ENCODE measurements at places on chromosomes 13 and 19.

GRCh38 chr19:7562646-7563393, 27.3 kb downstream of the PNPLA6 start:
- H3K36me3 ChIP-seq: no peaks in the 10 kb centered on the region
- DNase-seq: no peak
- no peaks in the 10 kb centered on the region for H3K4me1 ChIP-seq
- H3K4me3 ChIP-seq: no peak overlapping the region
- H3K27me3 ChIP-seq: no peaks in the 10 kb centered on the region
- no peak overlapping the region for H3K27ac ChIP-seq

GRCh38 chr13:44379885-44380284, 6.3 kb downstream of the SERP2 start:
- no peaks in the 10 kb centered on the region for H3K27me3 ChIP-seq
- DNase-seq: peak; percentile 48
- H3K4me3 ChIP-seq: no peak overlapping the region
- no peaks in the 10 kb centered on the region for H3K36me3 ChIP-seq
- H3K4me1 ChIP-seq: peaks cover 12% of the 10 kb centered on the region
- H3K27ac ChIP-seq: peak overlapping the region; percentile 85

DNA sequence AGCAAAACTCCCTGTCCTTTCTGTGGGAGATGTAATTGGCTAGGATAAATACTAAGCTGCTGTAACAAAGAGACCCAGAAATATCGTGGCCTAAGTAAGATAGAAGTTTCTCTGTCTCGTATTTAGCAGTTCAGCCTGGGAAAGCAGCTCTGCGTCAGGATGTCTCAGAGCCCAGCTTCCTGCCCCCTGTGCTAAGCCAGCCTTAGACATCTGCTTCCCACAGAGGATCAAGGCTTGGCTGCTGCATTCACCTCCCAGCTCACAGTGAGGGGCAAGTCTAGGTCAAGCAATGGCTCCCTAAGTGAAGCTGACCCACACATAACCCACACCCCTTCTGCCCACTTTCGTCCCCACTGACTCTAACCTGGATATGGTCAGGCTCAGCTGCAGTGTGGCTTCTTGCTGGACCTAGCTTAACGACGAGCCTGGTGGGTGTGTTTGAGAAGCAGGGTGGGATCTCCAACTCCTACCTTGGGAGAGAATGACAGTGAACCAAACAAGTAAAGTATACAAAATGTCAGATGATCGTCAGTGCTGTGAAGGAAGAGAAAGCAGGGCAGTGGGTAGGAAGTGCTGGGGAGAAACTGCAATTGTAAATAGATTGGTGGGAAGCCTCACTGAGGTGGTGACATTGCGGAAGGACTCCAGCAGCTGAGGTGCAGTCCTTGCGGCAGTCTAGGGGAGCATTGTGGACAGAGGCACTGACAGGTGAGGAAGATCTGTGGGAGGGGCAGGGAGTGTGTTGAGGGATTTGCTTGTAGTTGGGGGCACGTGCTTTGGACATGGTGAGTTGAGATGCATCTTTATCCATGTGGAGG, 82.9 kb downstream of the TNFRSF19 start:
- no peaks in the 10 kb centered on the region for H3K36me3 ChIP-seq
- H3K27ac ChIP-seq: no peak overlapping the region
- H3K4me1 ChIP-seq: peaks cover 17% of the 10 kb centered on the region
- no peak for DNase-seq

DNA sequence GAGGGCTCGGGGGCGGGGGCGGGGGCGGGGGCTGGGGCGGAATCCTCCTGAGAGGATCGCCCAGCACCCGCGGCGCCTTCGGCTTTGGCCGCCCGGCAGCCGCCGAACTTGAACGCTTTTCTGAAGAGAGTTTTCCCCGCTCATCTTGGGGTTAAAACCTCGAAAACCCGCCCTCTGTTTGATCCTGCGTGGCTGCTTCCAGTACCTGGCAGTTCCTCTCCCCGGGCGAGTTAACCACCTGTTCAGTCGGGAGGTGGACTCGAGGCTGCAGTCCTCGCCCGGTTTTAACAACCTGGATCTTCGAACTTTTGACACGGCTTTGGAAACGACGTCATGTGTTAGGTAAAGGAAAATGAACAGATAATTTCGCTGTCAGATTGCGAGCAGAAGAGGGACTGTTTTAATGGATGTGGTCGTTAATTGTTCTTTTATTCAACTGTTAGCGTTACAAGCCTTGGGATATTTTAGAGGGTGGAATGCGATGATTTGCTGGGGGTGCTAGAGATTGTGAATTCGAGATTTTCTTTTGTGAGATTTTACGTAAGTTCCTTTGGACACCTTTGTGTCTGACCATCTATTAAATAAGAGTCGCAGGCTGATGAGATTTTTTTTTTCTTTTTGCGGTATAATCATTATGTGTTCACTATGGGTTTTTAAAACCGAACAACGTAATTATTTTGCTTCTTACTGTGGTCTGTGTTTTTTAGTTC, 1.0 kb downstream of the FNDC3A start:
- H3K36me3 ChIP-seq: no peaks in the 10 kb centered on the region
- peak overlapping the region; percentile 64 for H3K4me3 ChIP-seq
- peak; percentile 90 for DNase-seq

DNA sequence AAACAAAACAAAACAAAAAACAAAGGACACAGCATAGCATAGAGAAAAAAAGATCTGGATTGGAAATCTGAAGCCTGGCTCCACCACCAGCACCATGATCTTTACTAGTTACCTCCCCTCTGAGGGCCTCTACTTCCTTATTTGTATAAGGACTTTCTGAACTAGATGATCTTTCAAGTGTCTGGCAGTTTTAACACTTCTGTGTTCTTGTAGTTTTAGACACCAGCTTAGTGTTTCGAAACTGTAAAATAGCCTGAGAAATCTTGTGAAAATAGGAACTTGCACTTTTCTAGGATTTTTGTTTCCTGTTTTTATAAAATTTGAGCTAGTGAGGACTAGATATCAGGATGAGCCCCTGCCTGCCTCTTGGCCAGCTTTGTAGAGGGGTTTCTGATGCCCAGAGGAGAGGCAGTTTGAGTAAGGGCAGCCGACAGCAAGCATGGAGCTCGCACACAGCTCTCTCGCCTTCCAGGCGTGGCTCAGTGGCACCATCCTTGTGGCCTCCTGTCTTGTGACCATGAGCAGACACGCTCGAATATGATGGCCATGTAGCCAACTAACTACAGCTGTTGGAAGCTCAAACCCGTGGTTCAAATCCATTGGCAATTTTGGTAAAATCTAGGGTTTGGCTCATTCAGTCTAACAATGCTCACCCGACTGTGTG, 319.0 kb downstream of the KCNRG start:
- H3K36me3 ChIP-seq: no peaks in the 10 kb centered on the region
- H3K4me3 ChIP-seq: no peak overlapping the region
- H3K27me3 ChIP-seq: no peaks in the 10 kb centered on the region
- peaks cover 14% of the 10 kb centered on the region for H3K4me1 ChIP-seq
- DNase-seq: peak; percentile 30

DNA sequence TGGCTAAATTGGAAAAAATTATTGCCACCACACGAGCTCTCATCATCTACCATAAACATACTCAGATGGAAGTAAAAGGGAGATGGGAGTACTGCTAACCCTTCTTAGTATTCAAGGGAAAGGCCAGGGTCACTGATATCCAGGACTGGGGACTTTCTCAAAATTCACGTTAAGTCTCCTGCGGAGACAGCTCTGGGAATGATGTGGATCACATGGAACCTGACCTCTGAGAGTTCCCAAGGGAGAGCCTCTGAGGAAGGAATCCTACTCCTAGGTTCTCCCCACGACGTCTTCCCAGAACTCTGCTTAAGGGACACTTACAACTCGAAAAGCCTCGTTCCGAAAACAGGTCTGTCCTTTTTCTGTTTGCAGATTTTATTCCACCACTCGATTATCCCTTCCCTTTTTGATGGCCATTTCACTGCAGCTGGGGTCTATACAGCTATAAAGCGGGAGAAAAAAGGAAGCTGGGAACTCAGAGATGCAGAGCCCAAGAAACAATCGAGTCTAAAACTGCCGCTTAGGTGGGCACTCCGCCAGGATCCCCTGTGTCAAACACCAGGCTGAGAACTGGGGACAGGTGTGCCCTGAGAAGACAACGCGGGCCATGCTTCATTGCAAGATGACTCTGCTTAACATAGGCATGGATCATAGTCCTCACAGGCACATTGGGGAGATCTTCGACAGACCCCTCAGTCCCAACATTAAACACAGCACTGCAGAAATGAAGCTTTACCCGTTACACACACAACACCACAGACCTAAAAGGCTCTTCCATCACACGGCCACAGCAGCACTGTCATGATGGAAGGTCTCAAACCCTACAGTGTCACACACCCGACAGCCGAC, 823 bp upstream of the ZNF567 start:
- peaks cover 12% of the 10 kb centered on the region for H3K4me1 ChIP-seq
- H3K36me3 ChIP-seq: peaks cover 2% of the 10 kb centered on the region
- H3K27ac ChIP-seq: peak overlapping the region; percentile 14
- peak overlapping the region; percentile 68 for H3K4me3 ChIP-seq
- H3K27me3 ChIP-seq: no peaks in the 10 kb centered on the region
- DNase-seq: peak; percentile 13

DNA sequence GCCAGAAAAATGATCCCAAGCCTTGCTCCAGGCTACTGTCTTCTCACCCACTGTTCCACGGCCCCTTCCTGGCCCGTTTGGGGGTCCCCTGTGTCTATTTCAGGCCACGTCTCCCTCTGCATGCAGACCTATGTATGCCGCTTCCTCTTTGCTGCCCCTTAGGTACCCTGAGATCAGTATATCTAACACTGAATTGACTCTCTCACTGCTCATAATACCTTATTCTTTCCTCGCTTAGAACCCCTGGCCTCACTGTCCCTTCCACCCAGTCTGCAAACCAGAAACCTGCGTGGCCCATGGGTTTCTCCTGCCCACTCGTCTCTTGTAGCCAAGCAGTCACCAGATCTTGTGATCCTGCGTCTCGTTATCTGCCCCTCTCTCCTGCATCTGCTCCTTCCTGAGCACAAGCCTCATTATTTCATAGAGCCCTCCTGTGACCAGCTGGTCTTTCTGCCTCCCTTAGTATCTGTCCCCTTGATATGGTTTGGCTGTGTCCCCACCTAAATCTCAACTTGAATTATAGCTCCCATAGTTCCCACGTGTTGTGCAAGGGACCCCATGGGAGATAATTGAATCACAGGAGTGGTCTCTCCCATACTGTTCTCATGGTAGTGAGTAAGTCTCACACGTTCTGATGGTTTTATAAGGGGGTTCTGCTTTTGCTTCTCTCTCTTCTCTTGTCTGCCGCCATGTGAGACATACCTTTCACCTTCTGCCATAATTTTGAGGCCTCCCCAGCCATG, 109.0 kb upstream of the RNF113B start:
- H3K36me3 ChIP-seq: no peaks in the 10 kb centered on the region
- no peaks in the 10 kb centered on the region for H3K4me1 ChIP-seq
- DNase-seq: no peak
- no peak overlapping the region for H3K4me3 ChIP-seq
- H3K27me3 ChIP-seq: no peaks in the 10 kb centered on the region
- no peak overlapping the region for H3K27ac ChIP-seq

DNA sequence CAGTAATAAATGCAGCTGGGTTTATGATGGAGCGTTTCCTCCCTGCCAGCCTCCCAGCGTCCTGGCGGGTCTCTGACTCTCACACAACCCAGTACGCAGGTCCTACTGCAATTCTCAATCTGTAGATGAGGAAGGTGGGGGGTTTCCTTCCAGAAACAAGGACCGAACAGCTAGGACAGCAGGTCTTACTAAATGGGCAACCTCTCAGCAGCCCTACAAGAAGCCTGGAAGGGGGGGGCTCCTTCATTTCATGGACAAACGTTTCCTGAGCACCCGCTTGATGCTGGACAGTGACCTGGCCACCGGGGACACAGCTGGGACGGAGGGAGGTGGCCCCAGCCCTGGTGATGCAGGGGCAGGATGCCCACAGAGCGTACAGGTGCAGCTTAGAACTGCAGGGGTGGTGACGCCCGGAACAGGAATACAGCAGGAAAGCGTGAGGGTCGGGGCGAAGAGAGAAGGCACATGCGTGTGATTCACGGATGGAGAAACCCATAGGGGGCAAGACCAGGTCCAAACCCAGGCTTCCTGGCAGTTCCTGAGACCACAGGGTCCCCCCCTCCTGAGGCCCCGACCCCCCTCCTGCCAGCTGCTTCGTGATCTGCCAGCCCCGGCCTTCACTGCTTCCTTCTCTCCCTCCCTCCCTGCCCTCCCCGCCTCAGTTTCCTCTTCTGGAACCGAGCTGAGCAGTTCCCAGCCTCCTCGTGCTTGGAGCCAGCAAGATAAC, 732 bp upstream of the C2CD4C start:
- H3K27ac ChIP-seq: no peak overlapping the region
- H3K4me1 ChIP-seq: peaks cover 7% of the 10 kb centered on the region
- DNase-seq: no peak
- H3K36me3 ChIP-seq: no peaks in the 10 kb centered on the region
- H3K27me3 ChIP-seq: peaks cover 12% of the 10 kb centered on the region

- no peak overlapping the region for H3K4me3 ChIP-seq
- no peaks in the 10 kb centered on the region for H3K27me3 ChIP-seq
- H3K36me3 ChIP-seq: no peaks in the 10 kb centered on the region
- H3K4me1 ChIP-seq: no peaks in the 10 kb centered on the region
- no peak overlapping the region for H3K27ac ChIP-seq
Measured at GRCh38 chr13:92315265-92315664, 911.3 kb upstream of the GPC6 start.

DNA sequence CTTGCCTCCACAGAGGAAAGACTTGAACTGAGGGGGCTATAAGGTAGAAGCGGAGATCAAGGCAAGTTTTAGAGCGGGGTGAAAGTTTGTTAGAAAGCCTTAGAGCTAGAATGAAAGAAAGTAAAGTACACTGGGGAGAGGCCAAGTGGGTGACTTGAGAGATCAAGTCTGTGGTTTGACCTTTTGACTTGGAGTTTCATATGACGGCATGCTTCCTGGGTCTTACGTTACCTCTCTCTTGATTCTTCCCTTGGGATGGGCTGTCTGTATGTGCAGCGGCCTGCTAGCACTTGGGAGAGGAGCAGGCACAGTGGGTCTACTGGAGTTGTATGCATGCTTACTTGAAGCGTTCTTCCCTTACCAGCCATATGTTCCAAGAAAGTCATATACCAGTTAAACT, 1768.5 kb downstream of the PCDH9 start:
- H3K27me3 ChIP-seq: no peaks in the 10 kb centered on the region
- H3K4me1 ChIP-seq: no peaks in the 10 kb centered on the region
- H3K27ac ChIP-seq: no peak overlapping the region
- no peak overlapping the region for H3K4me3 ChIP-seq
- DNase-seq: no peak

DNA sequence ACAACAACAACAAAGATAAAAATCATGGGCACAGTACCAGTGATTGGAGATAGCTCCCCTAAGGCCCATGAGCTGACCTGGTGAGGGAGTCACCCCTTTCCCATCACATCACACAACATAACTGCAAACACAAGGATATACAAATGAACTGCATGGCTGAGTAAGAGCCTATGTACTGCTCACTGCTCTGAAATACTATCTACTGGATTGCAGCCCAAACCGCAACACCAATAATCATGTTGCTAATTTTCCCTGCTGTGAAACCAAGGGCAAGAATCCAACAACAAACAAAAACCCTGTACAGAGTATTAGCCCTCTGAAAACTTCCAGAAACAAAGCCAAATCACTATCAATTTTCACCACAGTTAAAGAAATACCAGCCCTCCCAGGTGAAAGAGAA, 1893.2 kb downstream of the PCDH9 start:
- H3K27me3 ChIP-seq: no peaks in the 10 kb centered on the region
- DNase-seq: no peak
- H3K36me3 ChIP-seq: no peaks in the 10 kb centered on the region
- no peak overlapping the region for H3K27ac ChIP-seq
